Regular cardiac myocyte (primary cell): ENCODE measurements at places on chromosomes 2 and 18. TPM values are rescaled to one million over a fixed set of nuclear protein-coding genes. Genes with fewer than 3 reads are reported as not detected.

Gene ABCG8
- total RNA-seq: not detected in 2 replicates

Gene SLC9A2
- total RNA-seq: under 0.01 TPM in 1 of 2 replicates, not detected in the other

Gene LRATD1
- total RNA-seq: under 0.01 TPM in 2 replicates

Gene ERICH2
- total RNA-seq: not detected in 2 replicates

Gene ARHGAP15
- not detected in 2 replicates for total RNA-seq

Gene TCF4
- total RNA-seq: 88.0 and 89.6 TPM in 2 replicates

Gene CD302
- total RNA-seq: 1.9 and 5.4 TPM in 2 replicates

Gene EXOC6B
- total RNA-seq: 24.0 and 34.4 TPM in 2 replicates

Gene CDH2
- 166 and 194 TPM in 2 replicates for total RNA-seq

Gene TUBA4B
- total RNA-seq: not detected in 2 replicates

Gene NPPC
- total RNA-seq: not detected in 2 replicates

Gene CLEC4F
- total RNA-seq: not detected in 2 replicates

Gene CENPA
- 2.0 and 17.4 TPM in 2 replicates for total RNA-seq

Gene EVX2
- not detected in 2 replicates for total RNA-seq

Gene TCF7L1
- 1.3 and 2.3 TPM in 2 replicates for total RNA-seq

Gene HOXD9
- total RNA-seq: under 0.01 TPM in 1 of 2 replicates, not detected in the other

Gene LRPPRC
- 48.5 and 64.8 TPM in 2 replicates for total RNA-seq

Gene SIX2
- 2.0 and 2.7 TPM in 2 replicates for total RNA-seq

Gene VSNL1
- total RNA-seq: 0.38 and 0.85 TPM in 2 replicates

Gene MSTN
- 0.56 TPM in 1 of 2 replicates, not detected in the other for total RNA-seq

Gene HK2
- 68.8 and 80.5 TPM in 2 replicates for total RNA-seq

Gene SETBP1
- total RNA-seq: 1.3 and 2.0 TPM in 2 replicates

Gene EGR4
- not detected in 2 replicates for total RNA-seq

Gene TCF23
- total RNA-seq: not detected in 2 replicates

Gene ZNF804A
- under 0.01 and 0.38 TPM in 2 replicates for total RNA-seq

Gene CHRNG
- total RNA-seq: not detected in 2 replicates

Gene GPR45
- not detected in 2 replicates for total RNA-seq

Gene CASP10
- total RNA-seq: 6.1 and 8.2 TPM in 2 replicates

Gene BBS5
- total RNA-seq: 2.9 and 5.4 TPM in 2 replicates

Gene HAAO
- total RNA-seq: 0.38 and 0.56 TPM in 2 replicates

Gene TMEM185B
- total RNA-seq: 28.6 and 29.0 TPM in 2 replicates

Gene SLC40A1
- 5.9 and 107 TPM in 2 replicates for total RNA-seq

Gene EML6
- total RNA-seq: 0.58 and 1.1 TPM in 2 replicates

Gene PSTPIP2
- total RNA-seq: 7.3 and 10.0 TPM in 2 replicates

Gene IL1RL1
- 1.1 and 2.3 TPM in 2 replicates for total RNA-seq

Gene ANKRD29
- 0.38 and 3.9 TPM in 2 replicates for total RNA-seq

Gene REG1B
- not detected in 2 replicates for total RNA-seq

Gene NFATC1
- 1.1 and 2.3 TPM in 2 replicates for total RNA-seq

Gene NPAS2
- total RNA-seq: 29.7 and 36.6 TPM in 2 replicates

Gene DOK6
- 0.77 and 3.7 TPM in 2 replicates for total RNA-seq

Gene GPR155
- 4.4 and 13.2 TPM in 2 replicates for total RNA-seq

Gene RUFY4
- total RNA-seq: not detected in 2 replicates

Gene ZEB2
- total RNA-seq: 45.4 and 57.2 TPM in 2 replicates

Gene ABCB11
- total RNA-seq: not detected in 2 replicates

Gene COLEC11
- 1.2 and 6.2 TPM in 2 replicates for total RNA-seq

Gene MOCOS
- 2.9 and 4.8 TPM in 2 replicates for total RNA-seq

Gene TXNDC2
- total RNA-seq: not detected in 2 replicates

Gene ZC3H6
- total RNA-seq: 1.5 and 5.1 TPM in 2 replicates

Gene WDR35
- 10.7 and 12.1 TPM in 2 replicates for total RNA-seq

Gene IL1F10
- total RNA-seq: not detected in 2 replicates

Gene CYP20A1
- 52.9 and 53.8 TPM in 2 replicates for total RNA-seq

Gene KHK
- total RNA-seq: 0.56 and 0.96 TPM in 2 replicates

Gene YIPF4
- 20.6 and 36.4 TPM in 2 replicates for total RNA-seq
